ENCODE measurements at places on chromosomes 5 and 9. TPM values are rescaled to one million over a fixed set of nuclear protein-coding genes. Genes with fewer than 3 reads are reported as not detected.

N4BP3 gene
- 3.1 TPM for total RNA-seq

DMRTA1 gene
- total RNA-seq: 0.14 TPM

DNA sequence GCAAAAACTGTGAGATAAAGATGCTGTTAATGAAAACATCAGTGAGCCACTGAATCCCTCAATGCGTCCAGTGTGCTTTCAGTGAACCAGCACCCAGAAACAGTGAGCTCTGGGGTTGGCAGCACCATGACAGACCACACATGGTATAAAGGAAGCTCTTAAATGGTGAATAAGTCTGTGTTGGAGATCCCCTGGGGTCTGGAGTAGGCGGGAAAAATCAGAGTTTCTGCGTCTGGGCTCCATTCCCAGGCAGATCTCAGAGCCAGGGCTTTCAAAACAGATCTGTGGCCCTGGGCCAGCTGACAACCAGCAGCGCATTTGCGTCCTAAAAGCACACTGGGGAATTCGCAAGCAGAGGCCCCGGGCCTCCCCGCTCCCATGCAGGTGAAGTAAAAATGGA lies 233.5 kb downstream of the FRMD3 start:
- no peak for DNase-seq

GRCh38 chr9:23771746-23772384 lies 54.2 kb downstream of the ELAVL2 start:
- DNase-seq: no peak

GRCh38 chr9:133679466-133680061 lies 43.4 kb downstream of the DBH start:
- no peak for DNase-seq

- no peak for DNase-seq
These were observed 58.1 kb downstream of the ZNF474 start for GRCh38 chr5:122187426-122187825.

DNA sequence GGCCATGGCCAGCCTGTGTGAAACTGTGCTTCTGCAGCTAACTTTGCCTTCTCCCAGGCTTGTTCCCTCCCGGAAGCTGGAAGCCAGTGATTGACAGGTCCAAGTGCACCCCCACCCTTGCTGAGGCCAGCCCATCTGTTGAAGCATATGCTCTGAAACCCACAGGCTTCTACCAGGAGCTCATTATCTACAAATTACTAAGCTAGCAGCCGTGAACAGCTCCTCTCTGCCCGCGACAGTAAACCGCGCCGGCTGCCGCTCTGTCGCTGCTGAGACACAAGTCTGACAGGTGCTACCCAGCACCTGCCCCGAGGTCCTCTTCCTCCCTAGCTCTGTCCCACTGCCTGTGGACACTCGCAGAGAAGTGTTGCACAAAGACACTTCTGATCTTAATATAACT lies 490.9 kb downstream of the GADD45G start:
- no peak for DNase-seq
